Diencephalon (tissue), 1 donor: ENCODE measurements at places on chromosomes 4 and X. TPM values are rescaled to one million over a fixed set of nuclear protein-coding genes. Genes with fewer than 3 reads are reported as not detected.

VSIG4 gene
- 30.7 TPM for total RNA-seq

USP17L27 gene
- not detected for total RNA-seq

CCKAR gene
- 4.6 TPM for total RNA-seq

CDS1 gene
- total RNA-seq: 22.6 TPM

IL3RA gene
- total RNA-seq: 3.0 TPM

OTOP1 gene
- not detected for total RNA-seq

RAB33A gene
- 22.6 TPM for total RNA-seq

CFAP99 gene
- total RNA-seq: 0.69 TPM

UGT8 gene
- total RNA-seq: 15.0 TPM

MAP7D3 gene
- total RNA-seq: 3.5 TPM

VSIG1 gene
- 2.3 TPM for total RNA-seq

TREX2 gene
- total RNA-seq: 2.3 TPM

RGS12 gene
- total RNA-seq: 70.4 TPM

TBC1D25 gene
- 7.4 TPM for total RNA-seq

XG gene
- not detected for total RNA-seq

MAGEA12 gene
- total RNA-seq: not detected

NHSL2 gene
- 4.8 TPM for total RNA-seq

BMPR1B gene
- 26.1 TPM for total RNA-seq

USP27X gene
- 17.5 TPM for total RNA-seq

HSD17B13 gene
- 0.69 TPM for total RNA-seq

SSX3 gene
- not detected for total RNA-seq

FGF16 gene
- 0.92 TPM for total RNA-seq

NXF2B gene
- 0.23 TPM for total RNA-seq

PPBP gene
- 4.6 TPM for total RNA-seq

DIPK2B gene
- 2.5 TPM for total RNA-seq

IQCM gene
- total RNA-seq: not detected

NAT8L gene
- 25.6 TPM for total RNA-seq

LDB2 gene
- 99.4 TPM for total RNA-seq

FGF2 gene
- total RNA-seq: 20.3 TPM

MAGEA2 gene
- total RNA-seq: not detected

GATA1 gene
- total RNA-seq: not detected

UCHL1 gene
- 1,495 TPM for total RNA-seq
